Activated T-helper 2 cell treated with anti-CD3 and anti-CD28 coated beads, Interferon-gamma antibody, Interleukin-2, Interleukin-4, amounts not matched to agents 10 μg/mL and 5 μg/mL and 100 μg/mL, durations not matched to agents 14 hours and 24 hours and 36 hours (primary cell): ENCODE measurements at places on chromosomes 16 and 17. TPM values are rescaled to one million over a fixed set of nuclear protein-coding genes. Genes with fewer than 3 reads are reported as not detected.

GRCh38 chr16:3035972-3036725 lies 595 bp downstream of the BICDL2 start:
- DNase-seq: no peak

DNA sequence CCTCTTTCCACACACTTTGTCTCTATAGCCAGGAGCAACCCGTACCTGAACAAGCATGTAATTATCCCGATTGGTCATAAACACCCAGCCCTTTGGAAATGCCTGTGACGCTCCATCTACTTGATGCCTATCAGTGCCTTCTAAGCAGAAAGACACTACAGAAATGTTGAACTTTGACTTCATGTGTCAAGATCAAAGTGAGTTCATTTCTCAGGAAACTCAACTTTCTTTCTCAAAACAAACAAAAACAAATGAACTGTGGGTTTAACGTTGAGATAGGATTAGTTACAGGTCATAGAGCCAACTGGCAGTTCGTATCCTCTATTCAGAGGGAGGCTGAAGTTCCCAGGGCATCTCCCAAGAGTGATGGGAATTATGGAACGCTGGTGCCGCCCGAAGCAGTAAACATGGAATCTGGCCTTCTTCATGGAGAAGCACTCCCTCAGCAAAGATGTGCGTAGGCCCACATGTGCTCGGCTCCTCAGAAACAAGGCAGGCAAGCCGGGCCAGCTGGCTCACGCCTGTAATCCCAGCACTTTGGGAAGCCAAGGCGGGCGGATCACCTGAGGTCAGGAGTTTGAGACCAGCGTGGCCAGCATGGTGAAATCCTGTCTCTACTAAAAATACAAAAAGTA lies 9.5 kb downstream of the SLC6A4 start:
- no peak for DNase-seq

DNA sequence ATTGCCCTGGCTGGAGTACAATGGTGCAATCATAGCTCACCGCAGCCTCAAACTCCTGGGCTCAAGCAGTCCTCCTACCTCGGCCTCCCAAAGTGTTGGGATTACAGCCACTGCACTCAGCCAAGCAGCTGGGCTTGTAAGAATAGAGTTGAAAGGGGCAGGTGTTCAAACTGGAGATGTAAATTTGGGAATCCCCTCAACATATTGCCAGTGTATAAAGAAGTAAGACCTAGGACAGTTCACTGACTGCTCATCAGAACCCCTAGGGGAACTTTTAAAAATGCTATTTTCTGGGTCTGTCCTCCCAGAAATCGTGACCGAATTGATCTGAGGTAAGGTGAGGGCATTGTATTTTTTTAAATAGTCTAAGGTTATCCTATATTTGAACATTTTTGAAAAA lies 8.9 kb upstream of the DNAJA2 start:
- DNase-seq: no peak

GRCh38 chr16:22425036-22425801 lies 50.8 kb upstream of the CDR2 start:
- DNase-seq: no peak

- no peak for DNase-seq
Measured at GRCh38 chr16:75027520-75028300, 28.9 kb downstream of the ZNRF1 start.

YBX2 gene
- total RNA-seq: 0.43 and 0.51 TPM in 2 replicates

DNA sequence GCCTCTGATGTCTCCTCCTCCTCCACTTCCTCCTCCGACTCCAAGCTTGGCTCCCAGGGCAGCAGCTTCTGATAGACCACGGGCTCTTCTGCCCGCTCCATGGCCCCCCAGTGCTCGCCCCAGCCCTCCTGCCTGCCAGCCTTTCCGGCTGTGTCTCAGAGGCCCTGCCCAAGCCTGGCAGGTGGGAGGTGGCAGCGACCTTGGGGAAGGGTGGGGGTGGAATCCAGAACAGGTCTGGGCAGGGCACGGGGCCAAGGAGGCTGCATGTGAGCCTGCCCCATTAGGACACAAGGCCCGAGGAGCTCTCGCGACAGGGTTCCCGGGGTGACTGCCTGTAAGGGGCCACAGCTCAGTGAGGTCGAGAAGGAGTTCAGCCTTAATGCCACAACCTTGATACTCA lies at the start of gene GGT6:
Gene GGT6 (minus strand): TSS at position 157 of the 400 bp plus-strand sequence. CDS start 56 bp downstream, at position 101.
- DNase-seq: no peak

- DNase-seq: no peak
Measured at GRCh38 chr17:46876353-46876887, 25.0 kb downstream of the WNT9B start.
